ENCODE measurements at places on chromosomes 2 and 18.

DNA sequence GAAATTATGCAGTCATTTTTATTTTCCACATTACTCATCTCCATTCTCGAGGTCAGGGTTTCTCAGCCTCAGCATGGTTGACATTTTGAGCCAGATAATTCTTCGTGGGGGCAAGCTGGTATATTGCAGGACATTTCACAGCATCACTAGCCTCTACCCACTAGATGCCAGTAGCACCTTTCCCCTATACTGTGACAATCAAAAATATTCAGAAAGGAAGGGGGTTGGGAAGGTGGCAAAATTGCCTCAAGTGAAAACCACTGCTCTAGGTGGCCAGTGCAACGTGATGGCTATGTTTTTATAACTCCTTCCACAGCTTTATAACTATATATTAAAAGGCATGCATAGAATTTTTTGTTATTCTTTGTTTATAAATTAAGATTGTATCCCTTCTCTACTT, 294.5 kb downstream of the CNTNAP5 start:
- DNase-seq: no peak

DNA sequence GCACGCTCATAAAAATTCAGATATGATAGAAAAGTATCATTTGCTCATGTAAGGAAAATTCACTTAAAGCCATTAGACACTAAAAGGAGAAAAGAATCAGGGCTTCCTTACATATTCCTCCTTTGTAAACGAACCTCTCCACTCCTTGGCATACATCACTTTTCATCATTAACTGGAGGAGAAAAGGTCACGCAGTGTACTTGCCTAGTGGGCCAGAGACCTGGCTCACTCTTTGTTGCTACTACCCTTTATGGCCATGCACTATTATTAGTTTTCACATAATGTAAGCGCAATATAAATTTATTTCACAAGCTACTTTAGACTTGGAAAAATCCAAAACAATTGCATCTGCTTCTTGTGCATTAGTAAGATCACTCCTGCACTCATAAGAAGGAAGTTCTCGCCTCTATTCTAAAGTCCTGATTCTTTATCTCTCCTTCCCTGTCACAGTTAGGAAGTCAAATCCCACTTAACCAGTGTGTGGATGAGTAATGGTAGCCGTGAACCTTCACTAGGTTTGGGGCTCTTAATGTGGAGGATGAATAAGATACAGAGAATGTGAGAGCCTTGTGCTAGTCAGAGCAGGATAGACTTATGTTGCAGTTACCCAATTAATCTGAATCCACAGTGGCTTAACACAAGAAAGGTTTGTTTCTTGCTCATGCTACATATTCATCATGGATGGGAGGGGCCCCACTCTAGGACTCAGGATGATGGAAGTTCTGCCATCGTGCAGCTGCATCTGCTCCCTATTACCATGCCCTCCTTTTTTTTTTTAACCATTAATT, 115.0 kb upstream of the GLS start:
- no peak for DNase-seq

DNA sequence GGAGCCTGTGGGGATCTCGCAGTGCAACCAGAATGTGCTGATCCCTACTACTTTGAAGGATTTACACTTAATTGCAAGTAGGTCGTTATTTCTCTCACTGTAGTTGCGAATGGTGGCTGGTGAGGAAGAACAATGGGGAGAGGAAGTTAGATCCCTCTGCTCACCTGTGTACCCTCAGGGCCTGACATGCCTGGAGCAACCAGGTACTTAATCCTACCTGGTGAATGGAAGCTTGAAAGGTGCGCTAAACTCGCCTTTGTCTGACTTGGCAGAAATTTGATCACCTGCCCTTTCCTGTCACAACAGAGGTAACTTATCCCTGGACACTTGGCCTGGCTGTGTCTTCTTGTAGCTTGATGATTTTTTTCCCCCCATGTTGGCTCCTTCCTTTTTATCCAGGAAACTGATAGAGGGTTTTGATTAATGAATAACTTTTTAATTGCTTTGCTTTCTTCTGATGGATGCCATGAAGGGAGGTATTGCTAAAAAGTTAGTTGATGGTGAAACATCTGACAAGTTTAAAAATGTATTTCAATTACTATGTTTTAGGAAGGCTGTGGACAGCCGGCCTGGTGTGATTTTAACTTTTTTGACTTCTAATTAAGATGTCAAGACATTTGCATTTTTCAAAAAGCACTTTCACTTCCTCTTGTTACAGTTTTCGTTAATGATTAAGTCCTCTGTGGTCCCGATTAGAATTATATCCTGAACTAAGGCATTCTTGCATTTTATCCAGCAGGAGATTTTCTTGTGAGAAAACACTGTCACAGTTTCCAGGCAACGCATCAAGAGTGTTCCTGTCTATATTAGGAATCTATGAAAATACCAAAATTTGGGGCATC, 9.2 kb downstream of the SGPP2 start:
- no peak for DNase-seq

DNA sequence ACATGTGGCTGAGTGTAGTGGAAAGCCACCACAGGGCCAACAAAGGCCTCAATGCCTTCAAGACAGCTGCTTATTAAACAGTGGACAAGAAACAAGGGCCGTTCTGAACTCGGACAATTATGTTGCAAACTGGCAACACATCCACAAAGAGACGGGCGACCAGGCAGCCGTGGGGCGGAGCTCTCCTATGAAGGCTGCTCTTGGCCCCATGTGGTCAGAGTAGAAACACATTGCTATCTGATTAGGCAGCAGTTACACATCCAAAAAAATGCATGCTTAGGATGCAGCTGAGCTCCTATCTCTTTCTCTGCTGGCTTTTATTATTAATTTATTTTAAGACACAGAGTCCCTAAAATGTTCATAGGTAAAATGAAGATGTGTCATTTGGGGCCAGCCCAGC, 163.4 kb downstream of the TMEM163 start:
- DNase-seq: no peak

DNA sequence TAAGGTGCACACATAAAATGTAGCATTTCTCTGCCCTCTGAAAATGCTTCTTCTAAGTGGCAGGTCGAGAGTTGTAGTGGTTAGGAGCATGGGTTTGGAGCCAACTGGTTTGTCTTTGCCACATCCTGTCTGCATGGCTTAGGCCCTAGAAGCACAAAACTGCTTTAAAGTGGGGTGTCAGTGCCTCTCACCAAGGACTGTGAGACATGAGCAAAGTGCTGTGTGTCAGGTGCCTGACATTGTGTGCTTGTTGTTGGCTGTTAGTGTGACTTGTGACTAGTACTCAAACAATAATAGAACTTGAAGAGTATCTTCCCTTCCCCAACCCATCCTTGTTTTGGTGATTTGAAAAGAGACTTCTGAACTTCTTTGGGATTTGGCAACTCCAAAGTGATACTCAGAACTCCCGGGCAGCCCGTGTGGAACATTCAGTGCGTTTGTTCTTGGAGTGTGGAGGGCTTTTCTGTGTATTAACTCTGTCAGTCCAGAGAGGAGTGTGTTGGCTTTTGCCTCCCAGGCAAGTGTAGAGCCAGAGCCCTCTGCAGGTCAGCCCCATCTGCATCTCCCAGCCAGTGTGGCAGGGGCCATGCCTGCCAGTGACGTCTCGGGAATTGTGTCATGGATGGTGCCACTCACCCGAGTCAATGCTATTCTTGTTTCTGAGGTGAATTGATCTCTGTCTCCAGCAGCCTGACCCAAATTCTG, 5.0 kb downstream of the MGAT5 start:
- DNase-seq: no peak

GRCh38 chr2:42281416-42282081, 79.5 kb downstream of the COX7A2L start:
- DNase-seq: no peak

- DNase-seq: no peak
Measured at GRCh38 chr2:104158191-104158590, 695.7 kb upstream of the POU3F3 start.

- no peak for DNase-seq
Measured at GRCh38 chr18:12371590-12371989, 5.4 kb downstream of the AFG3L2 start.

DNA sequence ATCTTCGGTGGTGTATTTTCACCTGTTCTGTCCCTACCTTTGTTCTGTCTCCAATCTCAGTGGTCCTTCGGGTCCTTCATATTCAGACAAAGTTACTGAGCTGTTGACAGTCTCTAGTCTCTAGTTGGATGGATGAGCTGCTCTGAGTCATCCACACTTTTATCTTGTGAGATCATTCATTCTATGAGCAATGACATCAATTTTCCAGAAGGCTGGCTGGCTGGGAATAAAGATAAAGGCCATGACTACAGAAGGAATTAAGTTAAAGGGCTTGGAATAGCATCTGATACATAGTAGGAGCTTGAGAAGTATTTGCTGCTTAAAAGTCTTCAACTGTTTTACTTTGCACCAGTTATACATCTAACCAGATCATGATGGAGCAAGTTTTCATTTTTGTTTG, 43.1 kb upstream of the SLC39A10 start:
- no peak for DNase-seq

- no peak for DNase-seq
Measured at GRCh38 chr2:195664528-195664927, 7.5 kb downstream of the SLC39A10 start.

DNA sequence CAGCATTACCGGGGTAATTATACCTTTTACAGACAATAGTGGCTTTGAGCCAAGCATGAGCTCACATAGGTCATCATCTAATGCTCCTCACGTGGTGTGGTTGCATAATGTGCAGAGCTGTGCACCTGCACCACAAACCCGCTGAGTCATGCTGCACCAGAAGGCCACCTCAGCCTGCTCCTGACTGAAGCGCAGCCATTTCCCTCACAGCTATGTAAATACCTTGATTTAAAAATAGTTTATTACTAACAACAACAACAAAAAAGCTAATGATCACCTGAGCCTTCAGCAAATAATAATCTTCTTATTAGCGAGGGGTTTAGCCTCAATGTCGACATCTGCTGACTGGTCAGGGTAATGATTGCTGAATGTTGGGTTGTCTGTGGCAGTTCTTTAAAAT, 238.8 kb downstream of the MBD5 start:
- no peak for DNase-seq

DNA sequence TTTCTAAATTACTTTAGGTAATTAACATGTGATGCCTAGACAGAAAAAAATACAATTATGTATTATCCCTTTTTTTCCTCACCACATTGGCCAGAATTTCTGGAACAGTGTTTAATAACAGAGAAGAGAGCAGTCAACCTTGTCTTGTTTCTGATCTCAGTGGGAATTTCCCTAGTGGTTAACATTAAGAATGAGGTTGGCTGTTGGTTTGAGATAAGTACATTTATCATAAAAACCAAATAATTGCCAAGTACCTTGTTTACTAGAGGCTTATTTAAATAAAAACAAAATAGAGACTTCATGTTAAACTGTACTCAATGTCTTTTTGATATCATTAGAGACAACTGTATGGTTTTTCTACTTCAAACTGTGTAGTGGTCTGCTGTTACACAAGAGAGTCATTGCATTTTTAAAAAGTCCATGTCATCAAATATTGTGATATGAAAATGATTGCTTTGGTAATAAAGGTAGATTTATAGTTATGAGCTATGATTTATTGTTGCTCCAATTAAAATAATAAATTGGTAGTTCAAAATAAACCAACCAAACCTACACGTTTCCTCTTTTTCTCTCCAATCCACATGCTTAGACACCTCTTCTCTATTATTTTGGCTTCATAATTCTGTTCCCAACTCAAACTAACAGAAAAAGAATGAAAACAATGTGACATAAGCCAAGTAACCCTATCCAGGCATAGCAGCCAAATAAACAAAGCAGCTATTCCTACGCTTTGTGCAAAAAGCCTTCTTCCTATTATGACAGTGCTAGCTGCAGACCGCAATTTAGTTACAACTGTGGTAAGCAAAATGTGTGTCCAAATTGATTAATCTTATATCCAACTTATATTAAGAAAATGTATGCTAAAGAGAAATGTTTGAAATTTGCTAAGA, 20.9 kb upstream of the TANK start:
- no peak for DNase-seq

GRCh38 chr2:241110089-241110606, 8.1 kb upstream of the MTERF4 start:
- DNase-seq: no peak

DNA sequence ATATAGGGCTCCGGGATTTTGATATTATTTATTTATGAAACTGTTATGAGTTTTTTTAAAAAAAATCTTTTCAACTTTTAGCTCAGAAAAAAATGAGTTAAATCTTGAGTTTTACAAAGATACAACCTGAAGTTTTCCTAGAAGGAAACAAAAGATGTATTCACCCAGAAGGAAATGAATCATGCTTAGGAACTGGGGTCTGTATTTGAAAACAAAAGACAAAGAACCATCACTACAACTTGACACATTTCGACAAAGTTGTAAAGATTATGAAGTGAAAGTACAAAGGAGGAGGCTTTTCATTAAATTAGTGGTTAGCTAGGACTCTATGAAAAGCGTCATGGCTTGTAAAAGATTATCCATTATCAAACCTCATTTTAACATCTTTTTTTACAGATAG, 143.3 kb downstream of the PDE1A start:
- DNase-seq: peak; percentile 29

DNA sequence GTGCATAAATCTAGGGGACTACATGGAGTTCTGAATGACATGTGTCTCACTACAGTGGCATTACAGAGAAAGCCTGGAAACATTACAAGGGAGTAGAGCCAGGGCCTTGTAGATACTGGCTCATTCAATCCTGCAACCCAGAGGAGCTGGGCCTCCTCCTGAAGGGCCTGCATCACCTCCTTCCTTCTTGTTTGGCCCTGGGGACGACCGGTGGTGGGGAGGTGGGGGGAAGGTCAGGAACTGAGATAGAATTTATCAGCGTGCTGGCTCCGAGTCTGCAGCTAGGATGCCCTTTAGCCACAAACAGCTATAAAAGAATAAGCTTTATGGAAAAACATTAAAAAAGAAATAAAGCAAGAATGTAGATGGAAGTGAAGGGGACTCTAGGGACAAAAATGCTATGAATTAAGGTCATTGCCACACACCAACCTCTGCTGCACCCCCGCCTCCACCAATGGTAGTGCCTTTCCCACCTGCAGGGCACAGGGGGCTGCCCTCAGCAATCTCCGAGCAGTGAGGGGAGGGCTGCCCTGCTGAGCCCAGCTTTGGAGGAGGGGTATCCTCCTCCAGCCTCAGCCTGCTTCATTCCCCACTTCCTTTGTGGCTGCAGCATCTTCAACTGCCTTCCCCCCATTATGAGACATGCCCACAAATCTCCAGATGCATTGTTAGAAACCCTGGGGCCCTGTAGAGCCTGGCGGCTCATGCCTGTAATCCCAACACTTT, 149.0 kb downstream of the MSH2 start:
- DNase-seq: no peak

GRCh38 chr2:134398300-134398699, 144.4 kb downstream of the MGAT5 start:
- DNase-seq: no peak

DNA sequence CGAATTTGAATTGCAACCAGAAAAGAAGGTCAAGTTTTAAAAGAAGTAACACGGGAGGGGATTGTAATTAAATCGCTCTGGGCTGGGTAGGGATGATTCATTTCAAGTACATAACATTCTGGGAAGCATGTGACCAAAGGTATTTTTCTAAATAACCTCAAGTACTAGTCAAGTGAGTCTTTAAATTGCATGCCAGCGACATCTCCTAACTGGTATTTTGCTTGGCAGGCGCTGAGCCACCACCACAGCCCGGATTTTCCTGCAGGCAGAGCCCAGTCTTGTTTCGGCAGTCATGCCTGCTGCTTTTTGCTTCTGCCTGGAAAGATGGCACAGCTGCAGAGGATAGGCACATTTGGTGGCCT, 33.7 kb upstream of the NPAS2 start:
- peak; percentile 84 for DNase-seq
